Activated CD8-positive, alpha-beta memory T cell treated with anti-CD3 and anti-CD28 coated beads for 48 hours (primary cell): ENCODE measurements at places on chromosomes 3 and 15.

DNA sequence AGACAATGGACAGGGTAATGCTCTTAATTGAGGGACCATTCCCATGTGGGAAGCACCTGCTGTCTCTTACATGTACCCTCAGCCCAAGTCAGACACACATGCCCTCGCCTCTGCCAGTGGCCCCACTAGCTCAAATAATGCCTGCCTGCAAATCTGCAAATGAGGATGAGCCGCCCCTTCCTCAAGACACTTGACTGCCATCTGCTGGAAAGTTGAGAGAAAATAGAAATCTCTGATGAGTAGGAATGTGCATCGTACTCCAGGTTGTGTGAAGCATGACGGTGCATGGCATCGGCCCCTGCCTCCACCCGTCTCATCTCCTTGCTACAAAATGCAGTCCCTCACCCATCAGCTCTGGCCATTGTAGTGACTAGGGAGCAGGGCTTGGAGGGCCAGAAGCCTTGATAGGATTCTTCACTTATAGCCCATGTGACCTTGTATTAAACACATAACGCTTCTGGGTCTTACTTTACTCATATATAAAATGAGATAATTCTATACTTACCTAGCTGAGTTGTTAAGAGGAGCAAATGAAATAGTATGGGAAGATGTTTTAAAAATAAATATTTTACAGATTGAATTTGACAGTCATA is 6.3 kb upstream of the SCN5A start:
- DNase-seq, result no peak

GRCh38 chr3:99499235-99500158 is 138.9 kb upstream of the COL8A1 start:
- DNase-seq, result no peak

- no peak for DNase-seq
Measured at GRCh38 chr3:41521010-41521655, 321.8 kb downstream of the CTNNB1 start.

DNA sequence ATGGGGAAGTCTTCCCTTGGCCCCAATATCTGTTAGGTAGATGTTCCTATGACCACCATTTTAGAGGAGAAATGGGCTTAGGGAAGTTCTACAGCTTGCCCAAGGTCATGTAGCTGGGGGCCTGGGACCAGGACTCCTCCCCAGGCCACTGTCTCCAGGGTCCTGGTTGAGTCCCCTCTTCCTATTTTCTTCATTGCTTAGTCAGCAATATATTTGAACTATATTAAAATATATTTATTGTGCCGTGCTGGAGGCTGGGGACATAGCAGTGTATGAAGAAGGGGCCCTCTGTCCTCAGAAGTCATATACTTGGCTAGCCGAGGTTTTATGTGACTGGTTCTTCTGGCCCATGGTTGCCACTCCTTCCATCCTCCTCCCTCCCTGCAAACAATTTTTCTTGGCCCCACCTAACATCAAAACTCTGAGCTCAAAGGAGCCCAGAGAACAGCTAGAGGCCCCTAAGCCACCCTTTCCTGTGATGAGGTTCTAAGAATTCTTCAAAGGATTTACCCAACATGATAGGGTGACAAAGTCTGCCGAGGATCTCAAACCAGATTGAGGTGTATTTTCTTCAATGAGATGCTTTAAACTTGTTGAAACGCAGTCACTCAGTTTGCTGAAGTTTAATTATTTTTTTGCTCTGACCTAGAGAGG is 121.2 kb upstream of the RASGRP1 start:
- no peak for DNase-seq

DNA sequence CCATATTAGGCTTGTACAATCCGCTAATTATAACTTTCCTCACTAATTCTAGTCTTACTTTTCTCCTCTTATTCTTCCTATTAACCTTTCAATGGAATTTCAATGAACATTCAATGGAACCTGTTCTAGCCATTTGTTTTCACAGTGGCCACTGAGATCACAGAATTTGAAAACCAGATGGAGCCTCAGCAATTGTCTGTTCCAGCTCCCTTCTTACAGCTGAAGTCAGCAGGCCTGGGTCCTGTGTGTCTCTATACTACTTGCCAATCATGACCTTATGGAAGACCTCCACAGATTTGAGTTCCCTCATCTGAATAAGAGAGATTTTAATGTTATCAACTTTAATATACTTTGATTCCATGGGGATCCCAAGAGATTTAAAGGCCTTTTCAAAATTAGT is 36.6 kb downstream of the TJP1 start:
- no peak for DNase-seq

DNA sequence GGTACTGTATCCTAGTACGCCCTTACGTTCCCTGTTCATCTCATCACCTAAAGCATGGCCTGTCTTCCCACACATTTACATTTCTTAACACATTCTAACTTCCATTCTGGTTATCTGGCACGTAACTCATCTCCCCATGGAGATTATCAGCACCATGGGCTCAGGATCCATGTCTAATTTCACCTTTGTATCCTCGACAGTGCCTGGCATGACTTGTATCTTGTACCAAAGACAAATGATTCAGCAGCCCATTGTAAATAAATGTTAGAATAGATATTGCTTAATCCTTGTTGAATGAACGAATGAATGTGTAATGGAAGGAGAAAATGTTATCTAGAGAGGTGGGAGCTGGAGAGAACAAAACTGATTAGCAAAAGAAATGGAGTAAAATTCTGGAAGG is 69.7 kb upstream of the TPM1 start:
- no peak for DNase-seq

DNA sequence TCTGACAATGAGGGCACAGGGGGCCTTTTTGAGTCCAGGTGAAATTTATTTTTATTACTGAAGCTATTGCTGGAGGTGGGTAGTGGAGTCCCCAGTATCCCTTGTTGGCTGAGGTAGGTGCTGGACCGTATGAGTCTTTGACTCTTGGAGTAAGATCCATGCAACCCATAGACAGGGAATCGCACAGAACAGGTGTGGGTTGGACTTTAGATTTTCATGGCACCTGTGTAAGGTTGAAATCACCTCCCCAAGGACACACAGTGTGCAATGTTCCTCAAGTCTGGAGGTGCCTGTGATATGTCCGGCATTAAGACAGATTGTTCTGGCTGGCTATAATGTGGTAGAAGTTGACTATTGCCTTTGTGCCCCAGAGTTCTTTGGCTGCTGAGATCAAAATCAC is 23.5 kb downstream of the MKRN3 start:
- no peak for DNase-seq
